NCI-H1092 (cell line): ENCODE measurements at places on chromosomes 2 and 18.

GRCh38 chr18:11518788-11519685 is 90.4 kb upstream of the SLC35G4 start:
- no peak for DNase-seq

GRCh38 chr2:89784960-89785359 is 1093.5 kb downstream of the RPIA start:
- no peak for DNase-seq

DNA sequence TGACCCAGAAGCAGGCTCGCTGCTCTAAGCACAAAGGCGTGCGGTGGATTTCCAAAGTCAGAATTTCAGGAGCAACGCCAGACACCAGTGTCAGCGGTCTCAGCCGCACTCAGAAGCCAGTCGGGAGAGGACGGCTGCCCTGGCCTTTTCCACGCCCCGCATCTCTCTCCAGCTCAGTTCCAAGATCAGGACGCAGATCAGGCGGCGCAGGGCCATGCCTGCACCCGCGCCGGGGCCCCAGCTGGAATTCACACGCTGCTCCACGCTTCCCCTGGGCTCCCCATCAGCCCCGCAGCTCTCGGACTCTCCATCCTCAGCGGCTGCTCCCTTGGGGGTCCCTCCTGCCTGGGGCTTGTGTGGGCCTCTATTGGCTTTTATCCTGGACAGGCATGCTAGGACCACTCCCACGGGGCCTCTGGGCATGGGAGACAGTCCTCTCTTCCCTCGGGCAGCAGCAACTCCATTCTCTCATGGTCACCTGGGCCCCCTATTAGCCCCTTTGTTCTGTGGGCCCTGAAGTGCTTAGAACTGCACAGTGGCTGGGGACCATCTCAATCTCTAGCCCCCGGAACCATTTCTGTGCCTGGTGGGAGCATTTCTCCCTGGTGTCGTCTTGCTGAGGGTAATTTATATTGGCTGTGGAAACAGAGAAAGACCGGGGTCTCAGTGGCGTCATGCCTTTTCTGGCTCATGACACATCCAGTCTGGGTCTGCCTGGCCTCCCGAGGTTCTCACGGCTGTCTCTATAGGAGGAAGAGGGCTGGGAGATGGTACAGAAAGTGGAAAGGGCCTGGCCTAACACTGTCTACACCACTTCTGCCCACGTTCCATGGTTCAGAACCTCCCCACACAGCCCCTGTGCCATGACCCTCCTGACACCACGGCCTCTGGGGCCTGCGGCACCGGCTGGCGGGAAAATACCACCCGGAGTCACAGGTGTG is 14.9 kb upstream of the TMEM18 start:
- DNase-seq, result no peak

DNA sequence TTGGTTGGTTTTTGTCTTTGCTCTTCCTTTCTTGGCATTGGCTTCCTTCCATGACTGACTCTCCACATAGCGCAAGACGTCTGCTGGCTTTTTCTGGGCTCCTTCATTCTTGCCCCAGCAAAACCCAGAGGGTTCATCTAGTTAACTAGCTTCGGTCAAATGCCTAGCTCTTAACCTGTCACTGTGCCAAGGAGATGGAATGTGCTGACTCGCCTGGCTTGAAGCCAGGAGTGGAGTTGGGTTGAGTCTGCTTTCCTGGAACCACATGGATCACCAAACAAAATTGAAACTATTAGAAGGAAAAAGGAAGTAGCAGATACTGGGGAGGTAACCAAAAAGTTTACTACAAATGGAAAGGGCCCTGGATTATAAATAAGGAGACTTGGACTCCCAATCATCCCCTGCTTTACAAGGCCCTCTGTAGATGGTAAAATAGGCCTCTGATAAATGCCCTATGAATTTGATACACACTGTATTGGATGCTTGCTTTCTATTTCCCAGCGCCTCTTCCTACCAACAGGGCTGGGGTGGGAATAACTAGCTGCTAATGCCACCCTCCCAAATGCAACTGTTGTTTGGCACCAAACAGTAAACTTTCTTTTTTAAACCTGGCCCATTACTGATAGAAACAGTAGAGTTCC is 11.3 kb downstream of the MALT1 start:
- DNase-seq, result no peak

DNA sequence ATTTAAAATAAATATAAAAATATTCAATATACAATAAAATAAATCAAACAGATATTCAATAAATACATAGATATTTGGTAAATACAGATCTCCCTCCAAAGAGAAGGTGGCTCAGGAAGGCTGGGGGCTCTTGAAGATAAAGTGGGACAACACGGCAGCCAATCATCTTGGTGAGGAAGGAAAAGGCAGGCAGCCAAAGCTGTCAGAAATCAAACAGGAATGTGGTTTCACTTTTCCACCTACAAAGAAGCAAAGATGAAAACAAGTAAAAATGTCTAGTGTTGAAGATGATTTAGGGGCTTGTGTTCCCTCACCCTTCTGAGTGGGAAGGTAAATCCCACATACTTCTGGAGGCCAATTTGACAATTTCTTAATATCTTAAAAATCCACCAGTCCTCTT is 85.7 kb downstream of the B3GNT2 start:
- no peak for DNase-seq

DNA sequence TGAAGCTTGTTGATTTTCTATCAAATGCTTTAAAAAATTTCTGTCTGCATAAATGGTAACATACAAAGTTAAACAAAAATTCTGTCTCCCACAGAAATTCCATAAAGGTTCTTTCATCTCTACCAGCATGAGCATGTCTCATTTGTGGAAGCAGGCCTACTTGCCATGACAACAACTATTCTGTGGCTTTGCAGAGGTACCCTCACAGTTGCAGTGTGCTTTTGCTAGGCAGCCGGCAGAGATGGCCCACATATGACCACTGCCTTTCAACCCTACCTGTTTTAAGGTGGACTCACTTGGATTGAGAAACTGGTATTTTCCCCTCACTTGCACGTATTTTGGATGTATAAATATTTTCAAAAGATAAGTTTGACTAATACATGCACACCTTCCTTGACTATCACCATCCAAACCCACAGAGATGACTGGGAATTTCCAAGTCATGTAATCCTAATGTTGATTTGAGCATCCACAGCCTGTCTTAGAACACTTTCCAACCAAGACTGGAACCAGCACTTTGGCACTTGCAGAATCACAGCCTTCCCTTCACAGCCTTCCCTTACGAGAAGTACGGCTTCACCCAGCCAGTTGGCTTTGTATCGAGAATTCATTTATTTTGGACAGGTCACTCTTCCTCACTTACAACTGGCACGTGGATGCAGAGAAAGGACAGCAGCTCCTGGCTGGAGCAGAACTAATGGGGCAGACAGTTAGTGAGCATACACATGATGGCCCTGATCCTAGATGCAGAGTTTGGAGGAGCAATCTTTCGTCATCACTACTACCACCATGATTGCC is 9.3 kb upstream of the FHL2 start:
- no peak for DNase-seq

GRCh38 chr18:12085786-12086185 is 7.9 kb upstream of the ANKRD62 start:
- no peak for DNase-seq

DNA sequence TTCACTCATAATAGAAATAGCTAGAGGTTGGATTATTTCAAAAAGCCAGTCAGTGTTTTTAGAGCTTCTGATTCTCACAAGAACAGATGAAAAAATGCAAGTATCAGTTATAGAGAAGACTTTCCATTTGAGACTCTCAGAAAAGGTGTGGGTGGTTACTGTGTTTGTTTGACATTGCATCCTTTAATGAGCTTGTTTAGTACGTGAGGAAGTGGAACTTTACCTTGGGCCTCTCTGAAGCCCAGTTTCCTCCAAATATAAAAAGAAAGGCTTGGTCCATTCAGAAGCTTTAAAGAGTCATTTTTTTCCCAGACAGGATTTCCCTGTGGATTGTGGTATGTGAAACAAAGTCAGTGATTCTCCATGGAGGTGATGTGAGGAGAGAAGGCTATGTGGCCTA is 89.9 kb upstream of the RANBP2 start:
- no peak for DNase-seq

GRCh38 chr2:63853527-63854310 is 12.0 kb downstream of the UGP2 start:
- no peak for DNase-seq

DNA sequence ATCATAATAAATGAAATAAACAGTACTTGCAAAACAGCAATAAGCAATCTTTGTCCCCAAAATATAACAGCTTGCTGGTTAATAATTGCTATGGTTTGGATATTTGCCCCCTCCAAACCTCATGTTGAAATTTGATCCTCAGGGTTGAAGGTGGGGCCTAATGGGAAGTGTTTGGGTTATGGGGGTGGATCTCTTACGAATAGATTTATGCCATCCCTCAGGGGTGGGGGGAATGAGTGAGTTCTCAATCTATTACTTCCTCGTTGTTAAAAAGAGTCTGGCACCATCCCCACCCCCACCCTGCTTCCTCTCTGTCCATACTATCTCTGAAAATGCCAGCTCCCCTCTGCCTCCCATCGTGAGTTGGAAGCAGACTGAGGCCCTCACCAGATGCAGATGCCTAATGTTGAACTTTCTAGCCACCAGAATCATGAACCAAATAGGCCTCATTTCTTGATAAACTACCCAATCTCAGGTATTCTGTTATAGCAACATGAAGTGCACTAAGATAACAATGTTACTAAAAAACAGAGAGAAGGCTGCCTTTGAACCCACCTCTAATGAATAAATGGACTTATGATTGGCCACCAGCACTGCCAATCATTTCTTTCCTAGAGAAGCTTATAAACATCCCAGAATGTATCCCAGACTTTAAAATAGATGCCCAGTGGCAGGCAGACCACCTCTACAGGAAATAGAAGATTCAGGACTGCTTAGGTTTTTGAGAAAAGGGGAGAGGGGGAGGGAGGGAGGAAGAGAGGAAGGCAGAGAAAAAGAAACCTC is 90.1 kb downstream of the ALPK2 start:
- no peak for DNase-seq

- no peak for DNase-seq
Observed at GRCh38 chr2:159501743-159502142, 114.6 kb downstream of the BAZ2B start.

- DNase-seq, result no peak
Observed at GRCh38 chr2:30869988-30870387, 62.7 kb upstream of the CAPN13 start.

- DNase-seq, result no peak
Observed at GRCh38 chr18:49846361-49846662, 33.0 kb upstream of the ACAA2 start.
